ENCODE measurements at places on chromosomes 6 and 20. TPM values are rescaled to one million over a fixed set of nuclear protein-coding genes. Genes with fewer than 3 reads are reported as not detected.

The OOEP gene
- total RNA-seq = 12.2 TPM

The ARFGAP1 gene
- total RNA-seq = 89.0 TPM

The LY6G6F gene
- not detected for total RNA-seq

The TBX18 gene
- not detected for total RNA-seq

The SULF2 gene
- 495 TPM for total RNA-seq

The RNF217 gene
- total RNA-seq = 42.3 TPM

The NMBR gene
- total RNA-seq = 0.35 TPM

The GNRH2 gene
- total RNA-seq = 0.65 TPM

The ADAT2 gene
- total RNA-seq = 5.5 TPM

The CLPSL1 gene
- not detected for total RNA-seq

The OPRL1 gene
- total RNA-seq = 2.7 TPM

The RAB44 gene
- total RNA-seq = not detected
